GM23248 (cell line): ENCODE measurements at places on chromosomes 6 and 20. TPM values are rescaled to one million over a fixed set of nuclear protein-coding genes. Genes with fewer than 3 reads are reported as not detected.

GRCh38 chr6:155311086-155311485, 3.2 kb downstream of the TFB1M start:
- no peak for DNase-seq

- DNase-seq: no peak
Observed at GRCh38 chr6:107666981-107667601, 157.0 kb downstream of the SCML4 start.

DNA sequence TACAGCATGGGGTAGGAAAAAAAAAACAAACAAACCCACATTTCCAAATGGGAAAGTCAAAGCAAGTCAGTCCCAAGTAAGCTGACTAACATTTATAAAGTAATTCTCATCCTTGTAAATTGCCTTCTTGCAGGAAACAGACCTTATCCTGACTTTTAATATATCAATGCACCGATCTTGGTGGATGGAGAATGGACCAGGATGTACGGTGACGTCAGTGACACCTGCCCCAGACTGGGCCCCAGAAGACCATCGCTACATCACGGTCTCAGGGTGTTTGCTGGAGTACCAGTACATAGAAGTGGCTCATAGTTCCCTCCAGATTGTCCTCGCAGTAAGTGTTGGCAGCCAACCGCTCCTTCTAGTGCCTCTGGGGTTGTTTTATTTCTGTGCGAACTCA, 304.2 kb upstream of the RNF217 start:
- no peak for DNase-seq

- DNase-seq: no peak
Observed at GRCh38 chr6:106446983-106447382, 86.5 kb downstream of the CRYBG1 start.

- DNase-seq: no peak
Observed at GRCh38 chr20:59701236-59701635, 96.9 kb downstream of the PHACTR3 start.

- peak; percentile 79 for DNase-seq
Observed at GRCh38 chr6:33075568-33076405, at the start of gene HLA-DPB1. HLA-DPB1 (plus strand) TSS chr6:33075990; CDS start chr6:33076042, 52 bp downstream.

DNA sequence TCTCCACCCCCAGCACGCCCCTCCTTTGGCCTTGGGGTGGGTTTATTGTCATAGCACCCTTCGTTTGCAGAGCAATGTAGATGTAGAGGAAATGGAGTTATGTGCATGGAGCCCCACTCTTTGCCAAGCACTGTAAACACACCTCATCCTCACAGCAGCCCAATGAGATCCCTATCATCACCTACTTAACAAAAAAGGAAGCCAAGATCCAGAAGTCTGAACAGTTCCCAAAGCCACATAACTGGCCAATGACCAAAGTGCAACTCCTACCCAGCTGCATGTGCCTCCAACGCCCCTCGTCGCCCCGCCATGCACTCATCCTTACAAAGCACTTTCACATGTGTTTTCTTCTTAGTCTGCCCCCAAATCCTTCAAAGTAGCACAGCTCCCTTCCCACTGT, 21.8 kb upstream of the FOXQ1 start:
- no peak for DNase-seq

DNA sequence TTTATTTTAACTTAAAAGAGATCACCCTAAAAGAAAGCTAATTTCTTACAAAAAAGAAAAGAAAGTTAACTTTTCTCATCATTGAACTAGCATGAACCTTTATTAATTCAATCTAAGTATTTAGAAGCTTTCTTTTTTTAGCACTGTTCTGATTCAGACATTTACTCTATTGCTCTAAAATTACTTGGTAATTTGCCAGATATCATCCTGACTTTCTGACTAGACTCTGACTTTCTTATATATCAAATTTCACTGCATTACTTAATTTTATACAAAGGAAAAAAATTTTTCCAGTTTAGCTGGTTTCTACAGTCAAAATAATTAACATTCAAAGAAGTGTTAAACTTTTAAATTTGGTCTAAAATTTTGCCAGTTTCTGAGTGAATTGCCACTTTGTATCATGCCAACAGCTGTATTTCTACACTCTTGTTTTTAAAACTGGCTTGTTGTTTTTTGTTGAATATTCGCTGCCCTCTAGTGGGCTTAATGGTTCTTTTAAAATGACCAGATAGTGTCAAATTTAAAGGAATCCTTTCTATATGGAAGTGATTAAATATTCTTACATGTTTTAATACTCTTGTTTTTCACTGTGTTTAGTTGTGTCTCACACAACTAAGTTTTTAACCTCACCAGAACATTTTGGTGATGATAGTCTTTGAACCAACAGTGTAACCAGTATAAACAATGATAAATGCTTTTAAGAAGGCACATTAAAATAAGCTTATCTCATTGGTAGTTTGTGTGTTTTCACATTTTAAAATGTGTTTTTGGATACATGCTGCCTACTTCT, 102.0 kb downstream of the POPDC3 start:
- peak; percentile 78 for DNase-seq

DNA sequence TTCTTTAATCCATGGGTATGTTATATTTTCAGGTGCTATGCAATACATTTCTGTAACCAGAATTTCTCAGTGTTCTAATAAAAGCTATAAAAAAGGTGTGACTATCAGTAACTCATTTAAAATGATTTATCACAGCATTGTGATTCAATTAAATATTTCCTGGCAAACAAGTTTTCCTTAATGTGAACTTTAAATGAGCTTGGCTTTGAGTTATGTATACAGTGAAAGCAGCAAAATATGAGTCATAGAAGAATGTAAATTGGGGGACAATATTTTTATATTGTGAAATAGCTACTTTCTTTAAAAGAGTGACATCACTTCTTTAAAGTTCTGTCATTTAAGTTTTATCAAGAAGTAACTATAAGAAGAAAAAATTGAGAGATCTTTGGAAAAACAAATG, 484.9 kb upstream of the MAN1A1 start:
- DNase-seq: no peak

GRCh38 chr20:58294497-58295455, 14.7 kb upstream of the RAB22A start:
- DNase-seq: no peak

- DNase-seq: no peak
Observed at GRCh38 chr6:154367839-154368695, 11.5 kb upstream of the IPCEF1 start.

- peak; percentile 52 for DNase-seq
Observed at GRCh38 chr6:36755435-36756348, 58.1 kb downstream of the RAB44 start.

DNA sequence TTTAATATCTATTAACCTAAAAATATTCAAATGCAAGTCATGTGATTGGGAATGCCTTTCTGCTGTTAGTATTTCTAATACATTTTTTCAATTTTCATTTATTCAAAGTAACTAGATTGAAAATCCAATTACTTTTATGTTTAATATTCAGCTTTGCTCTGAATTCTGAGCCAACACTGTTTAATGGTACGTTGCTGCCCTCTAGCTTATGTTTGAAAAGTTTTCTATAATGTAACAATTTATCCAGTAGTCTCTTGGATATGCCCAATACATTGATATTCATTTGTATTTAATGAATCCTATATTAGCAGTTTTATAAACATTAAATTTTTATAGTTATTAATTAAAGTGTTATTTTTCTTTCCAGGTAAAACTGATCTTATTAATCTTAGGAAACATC, 47.4 kb downstream of the LGSN start:
- peak; percentile 46 for DNase-seq

DNA sequence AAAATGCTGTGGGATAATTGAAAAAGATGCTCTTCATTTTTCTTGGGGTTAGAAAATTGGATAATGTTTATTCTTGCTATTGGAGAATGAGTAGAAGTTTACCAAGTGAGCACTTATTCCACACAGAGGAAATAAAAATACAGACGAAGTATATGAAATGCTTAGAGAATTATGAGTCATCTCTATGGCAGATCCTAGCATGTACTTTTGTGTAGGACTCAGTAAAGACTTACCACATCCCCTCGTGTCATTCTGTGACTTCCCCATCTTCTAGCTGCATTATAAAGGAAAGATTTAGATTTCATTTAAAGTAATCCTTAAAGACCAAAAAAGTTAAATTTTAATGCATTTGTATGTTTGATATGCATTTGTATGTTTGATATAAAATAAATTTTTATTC, 685.6 kb downstream of the TBC1D32 start:
- DNase-seq: no peak

GRCh38 chr6:56866917-56867522, 87.9 kb upstream of the BEND6 start:
- peak; percentile 79 for DNase-seq

DNA sequence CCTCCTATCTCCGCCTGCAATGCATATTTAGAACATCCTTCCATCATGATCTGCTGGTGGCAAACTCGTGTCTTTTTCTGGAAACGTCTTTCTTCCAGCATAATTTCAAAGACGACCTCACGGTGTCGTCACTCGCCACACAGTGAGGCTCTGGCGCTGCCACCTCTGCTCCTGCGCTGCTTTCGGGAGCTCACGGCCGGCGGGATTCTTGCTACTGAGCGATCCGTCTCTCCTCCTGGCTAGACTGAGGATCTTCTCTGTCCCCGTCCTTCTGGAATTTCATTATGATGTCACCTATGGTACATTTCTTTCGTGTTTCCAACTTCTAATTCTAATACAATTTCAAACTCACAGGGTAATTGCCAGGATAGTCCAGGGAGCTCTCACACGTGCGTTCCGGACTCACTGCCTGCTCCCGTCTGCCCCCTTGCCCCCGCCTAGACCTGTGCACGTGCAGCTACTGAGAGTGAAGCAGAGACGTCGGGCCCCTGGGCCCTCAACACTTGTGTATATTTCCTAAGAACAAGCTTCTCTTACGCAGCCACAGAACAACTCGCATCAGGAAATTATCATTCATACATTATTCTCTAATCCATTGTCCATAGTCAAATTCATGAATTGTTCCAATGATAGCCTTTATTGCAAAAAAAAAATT, 25.5 kb upstream of the HELZ2 start:
- DNase-seq: no peak

GRCh38 chr6:164640956-164641355, 668.4 kb downstream of the C6orf118 start:
- no peak for DNase-seq

- DNase-seq: peak; percentile 94
Observed at GRCh38 chr6:63347599-63347998, 27.8 kb upstream of the LGSN start.

DNA sequence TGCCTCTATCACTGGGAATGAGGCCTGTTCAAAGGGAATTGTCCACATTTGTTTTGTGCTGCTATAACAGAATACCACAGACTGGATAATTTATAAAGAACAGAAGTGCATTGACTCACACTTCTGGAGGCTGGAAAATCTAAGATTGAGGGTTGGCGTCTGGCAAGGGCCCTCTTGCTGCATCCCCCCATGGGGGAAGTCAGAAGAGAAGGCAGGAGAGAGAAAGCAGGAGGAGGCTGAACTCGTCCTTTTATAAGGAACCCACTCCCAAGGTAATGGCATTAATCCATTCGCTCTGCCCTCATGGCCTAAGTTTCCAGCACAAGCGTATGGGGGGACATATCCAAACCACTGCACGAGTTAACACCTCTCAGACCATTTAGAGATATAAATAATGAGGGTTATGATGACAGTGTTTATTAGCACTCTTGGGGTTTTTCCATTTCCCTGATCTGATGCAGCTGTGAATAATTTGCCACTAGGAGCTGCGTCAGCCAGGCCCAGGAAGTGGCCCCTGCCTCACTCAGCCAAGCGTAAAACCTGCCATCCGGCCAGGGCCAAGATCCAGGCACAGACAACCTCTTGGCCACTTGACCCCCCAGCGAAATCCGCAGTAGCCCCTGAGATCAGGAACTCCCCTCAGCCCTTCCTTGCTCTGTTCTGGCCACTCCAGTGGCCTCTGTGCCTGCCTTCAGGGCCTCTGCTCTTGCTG, 14.2 kb upstream of the SLCO4A1 start:
- peak; percentile 67 for DNase-seq

- no peak for DNase-seq
Observed at GRCh38 chr6:132114201-132114825, 163.1 kb upstream of the CCN2 start.

DNA sequence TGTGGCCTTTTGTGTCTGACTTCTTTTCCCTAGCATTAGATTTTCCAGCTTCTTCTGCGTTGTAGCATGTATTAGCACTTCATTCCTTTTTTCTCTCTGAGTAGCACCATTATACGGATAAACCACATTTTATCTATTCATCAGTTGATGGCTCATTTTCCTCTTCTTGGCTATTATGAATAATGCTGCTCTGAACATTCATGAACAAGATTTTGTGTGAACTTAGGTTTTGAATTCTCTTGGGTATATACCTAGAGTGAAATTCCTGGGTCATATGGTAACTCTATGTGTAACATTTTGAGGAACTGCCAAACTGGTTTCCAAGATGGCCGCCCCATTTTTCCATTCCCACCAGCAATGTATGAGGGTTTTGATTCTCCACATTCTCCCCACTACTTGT, 28.7 kb downstream of the SLC22A16 start:
- DNase-seq: peak; percentile 3

Gene GNMT
- not detected in 2 replicates for total RNA-seq

Gene MAFB
- 1.8 and 1.9 TPM in 2 replicates for total RNA-seq

Gene BPIFB1
- not detected in 2 replicates for total RNA-seq

Gene FAM217A
- total RNA-seq: not detected in 2 replicates

Gene ZNF133
- 17.9 and 18.0 TPM in 2 replicates for total RNA-seq

Gene PTK7
- total RNA-seq: 146 and 162 TPM in 2 replicates

Gene MCCD1
- not detected in 2 replicates for total RNA-seq

Gene PRL
- total RNA-seq: not detected in 2 replicates

Gene OOEP
- not detected in 2 replicates for total RNA-seq

Gene ULBP1
- total RNA-seq: 5.8 and 6.1 TPM in 2 replicates
